ENCODE measurements at places on chromosomes 7 and 10.

GRCh38 chr10:80870282-80870681 lies 332.6 kb downstream of the SH2D4B start:
- DNase-seq = no peak

DNA sequence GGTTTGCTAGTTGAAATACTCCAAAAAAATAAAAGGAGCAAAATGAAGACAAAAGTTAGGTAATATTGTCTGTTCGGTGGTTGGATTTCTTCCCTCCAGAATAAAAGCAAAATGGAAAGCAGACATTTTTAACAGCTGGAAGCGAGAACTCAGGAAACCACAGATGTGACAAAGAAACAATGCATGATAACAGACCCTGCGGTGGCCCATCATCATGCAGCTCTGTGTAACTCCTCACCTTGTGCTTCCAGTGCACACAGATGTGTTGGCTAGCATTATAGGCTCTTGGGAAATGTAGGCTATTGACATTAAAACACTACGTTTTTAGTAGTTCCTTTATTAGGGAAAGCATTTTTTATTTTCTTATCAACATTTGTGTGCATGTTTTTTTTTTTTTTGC lies 53.9 kb upstream of the ARL4A start:
- DNase-seq = no peak

GRCh38 chr10:77967611-77968022 lies 41.1 kb upstream of the DLG5 start:
- no peak for DNase-seq

DNA sequence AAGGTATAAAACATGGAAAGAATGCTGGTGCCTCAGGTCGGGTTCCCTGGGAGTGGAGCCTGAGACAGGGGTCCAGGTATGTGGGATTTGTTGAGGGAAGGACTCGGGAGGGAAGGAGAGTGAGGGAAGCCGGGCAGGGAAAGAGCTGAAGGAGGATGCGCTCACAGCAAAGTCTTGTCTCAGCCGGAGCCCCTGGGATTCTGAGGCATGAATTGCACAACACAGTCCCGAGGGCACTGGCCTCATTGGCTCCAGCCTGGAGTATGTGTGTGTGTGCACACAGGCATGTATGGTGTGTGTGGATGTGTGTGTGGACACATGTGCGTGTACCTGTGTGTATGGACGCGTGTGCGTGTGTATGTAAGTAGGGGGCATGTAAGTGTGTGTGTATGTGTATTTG lies 87.4 kb downstream of the WDFY4 start:
- no peak for DNase-seq

- DNase-seq = no peak
These were observed 515.8 kb upstream of the AKR1E2 start for GRCh38 chr10:4310172-4310571.

GRCh38 chr10:14010101-14010558 lies 320.6 kb downstream of the FRMD4A start:
- no peak for DNase-seq

DNA sequence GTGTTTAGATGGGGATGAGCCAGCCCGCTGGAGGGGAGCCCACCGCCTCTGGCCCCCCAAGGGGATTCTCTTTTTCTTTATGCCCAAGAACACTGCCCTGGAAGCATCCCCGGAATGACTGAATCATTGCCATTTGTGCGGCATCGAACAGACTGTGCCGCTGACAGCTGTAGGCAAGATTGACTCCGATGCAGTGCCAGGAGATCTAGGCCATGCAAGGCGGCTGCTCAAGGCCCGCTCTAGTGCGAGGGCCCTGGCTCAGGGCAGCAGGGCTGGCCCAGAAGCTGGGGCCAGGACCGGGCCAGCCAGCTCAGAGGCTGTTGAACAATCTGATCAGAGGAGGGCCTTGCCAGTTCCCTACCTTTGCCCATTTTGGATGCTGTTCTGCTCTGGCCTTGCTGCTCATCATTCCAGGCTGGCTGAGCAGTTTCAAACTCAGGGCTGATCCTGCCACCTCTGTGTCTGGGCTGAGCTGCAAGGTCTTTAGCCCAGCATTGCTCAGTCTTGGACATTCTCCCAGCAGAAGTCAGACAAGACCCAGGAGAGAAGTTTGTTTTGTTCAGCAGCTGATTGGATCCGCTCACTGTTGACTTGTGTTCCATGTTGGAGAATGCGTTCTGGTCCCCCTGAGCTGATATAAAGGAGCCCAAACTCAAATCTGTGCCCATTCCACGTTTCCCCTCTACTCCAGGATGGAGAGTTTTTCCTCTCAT lies 485.3 kb upstream of the GALNT17 start:
- DNase-seq = no peak

GRCh38 chr7:90624225-90624911 lies 28.2 kb downstream of the CDK14 start:
- no peak for DNase-seq

GRCh38 chr10:88361995-88362807 lies 220.9 kb downstream of the RNLS start:
- no peak for DNase-seq

DNA sequence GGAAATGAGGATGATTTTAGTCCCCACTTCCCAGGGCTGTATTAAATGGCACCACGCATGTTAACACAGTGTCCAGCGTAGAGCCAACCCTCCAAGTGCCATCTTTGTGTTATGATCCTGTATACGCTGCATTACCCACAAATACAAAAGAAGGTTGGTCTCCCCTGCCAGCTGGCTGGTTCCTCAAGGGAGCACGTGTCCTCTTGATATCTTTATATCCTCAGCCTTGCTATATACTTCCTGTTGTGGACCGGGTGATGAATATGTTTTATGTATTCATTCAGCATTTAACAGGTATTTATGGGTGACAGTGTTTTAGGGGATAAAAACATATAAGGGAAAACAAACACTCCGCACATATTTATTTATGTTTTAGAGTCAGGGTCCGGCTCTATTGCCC lies 23.2 kb upstream of the PRRT4 start:
- DNase-seq = no peak
